GM13977 (cell line): ENCODE measurements at places on chromosomes 1 and 21.

- no peak for DNase-seq
Observed at GRCh38 chr1:220077887-220078286, 11.7 kb downstream of the BPNT1 start.

GRCh38 chr1:79662596-79662995 is 656.1 kb upstream of the ADGRL4 start:
- no peak for DNase-seq

GRCh38 chr1:214186103-214186824 is 94.7 kb upstream of the SMYD2 start:
- DNase-seq: no peak

- no peak for DNase-seq
Observed at GRCh38 chr1:91804546-91805023, 81.4 kb downstream of the TGFBR3 start.

- DNase-seq: no peak
Observed at GRCh38 chr1:151585622-151586021, 26.2 kb upstream of the SNX27 start.

DNA sequence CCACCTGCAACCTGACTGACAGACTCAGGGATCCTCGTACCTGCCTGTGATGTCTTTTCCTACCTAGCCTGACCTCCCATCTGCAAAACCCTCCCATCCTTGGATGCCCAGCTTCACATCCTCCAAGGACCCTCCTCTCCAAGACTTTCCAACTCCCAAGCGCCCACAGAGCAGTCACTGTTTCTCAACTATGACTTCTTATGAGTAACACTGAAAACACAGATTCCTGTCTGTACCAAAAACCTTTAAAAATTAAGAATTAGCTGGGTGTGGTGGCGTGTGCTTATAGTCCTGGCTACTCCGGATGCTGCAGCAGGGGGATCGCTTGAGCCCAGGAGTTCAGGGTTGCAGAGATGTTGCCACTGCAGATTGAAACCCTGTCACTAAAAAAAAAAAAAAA is 181.9 kb downstream of the PSMG1 start:
- DNase-seq: no peak
